Activated CD8-positive, alpha-beta memory T cell treated with anti-CD3 and anti-CD28 coated beads, Interleukin-2, amount 50 U/mL, for 48 hours (primary cell): ENCODE measurements at places on chromosomes 4 and X.

DNA sequence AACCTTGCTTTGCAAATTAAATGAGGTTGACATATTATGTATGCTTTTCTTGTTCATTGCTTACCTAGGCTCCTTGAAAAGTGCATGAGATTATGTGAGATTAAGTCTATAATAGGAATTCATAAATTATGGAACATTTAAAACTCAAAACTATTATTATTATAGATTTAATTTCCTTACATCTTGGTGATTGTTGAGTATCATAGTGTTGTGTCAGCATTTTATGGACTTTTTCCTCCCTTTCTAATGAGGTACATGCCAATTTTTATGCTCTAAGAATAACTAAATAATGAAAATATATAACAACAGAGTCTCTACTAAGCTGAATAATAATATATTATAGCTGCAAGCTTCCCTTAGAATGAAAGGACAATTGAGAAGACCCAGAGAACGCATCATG, 848.8 kb upstream of the AADAT start:
- no peak for DNase-seq

- DNase-seq: no peak
Observed at GRCh38 chrX:131262200-131262599, 26.9 kb downstream of the IGSF1 start.

DNA sequence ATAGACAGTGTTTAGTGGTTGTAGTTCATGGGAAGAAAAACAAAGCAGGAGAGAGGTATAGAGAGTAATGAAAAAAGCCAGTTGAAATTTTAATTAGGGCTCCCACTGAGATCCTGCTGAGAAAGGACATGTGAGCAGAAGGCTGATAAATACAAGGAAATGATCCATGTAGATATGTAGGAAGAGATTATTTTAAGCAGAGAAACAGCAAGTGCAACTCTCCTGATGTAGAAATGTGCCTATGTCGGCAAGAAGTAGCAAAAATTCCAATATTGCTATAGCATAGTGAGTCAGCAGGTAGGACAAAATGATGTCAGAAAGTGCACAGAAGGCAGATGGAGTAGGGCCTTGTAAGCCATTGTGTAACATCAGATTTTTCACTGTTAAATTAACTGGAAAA, 1027.3 kb downstream of the PCDH18 start:
- DNase-seq: no peak

DNA sequence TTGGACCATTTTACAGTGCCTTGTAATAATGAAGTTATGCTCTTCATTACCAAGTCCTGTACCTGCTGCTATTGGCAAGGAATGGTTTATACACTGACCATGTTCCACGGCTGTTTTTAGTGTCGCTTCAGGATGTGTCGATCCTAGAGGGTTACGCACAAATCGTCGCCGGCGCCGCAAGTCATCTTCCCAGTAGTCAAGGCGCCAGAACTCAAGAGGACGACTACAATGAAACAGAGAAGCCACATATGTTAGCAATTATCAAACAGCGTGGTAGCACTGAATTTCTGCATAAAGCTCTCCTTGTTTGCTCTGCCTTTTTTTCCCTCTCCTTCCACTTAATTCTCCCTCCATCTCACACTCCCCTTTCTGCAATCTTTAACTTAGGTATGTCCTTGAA, 17.0 kb downstream of the MAB21L2 start:
- DNase-seq: no peak

DNA sequence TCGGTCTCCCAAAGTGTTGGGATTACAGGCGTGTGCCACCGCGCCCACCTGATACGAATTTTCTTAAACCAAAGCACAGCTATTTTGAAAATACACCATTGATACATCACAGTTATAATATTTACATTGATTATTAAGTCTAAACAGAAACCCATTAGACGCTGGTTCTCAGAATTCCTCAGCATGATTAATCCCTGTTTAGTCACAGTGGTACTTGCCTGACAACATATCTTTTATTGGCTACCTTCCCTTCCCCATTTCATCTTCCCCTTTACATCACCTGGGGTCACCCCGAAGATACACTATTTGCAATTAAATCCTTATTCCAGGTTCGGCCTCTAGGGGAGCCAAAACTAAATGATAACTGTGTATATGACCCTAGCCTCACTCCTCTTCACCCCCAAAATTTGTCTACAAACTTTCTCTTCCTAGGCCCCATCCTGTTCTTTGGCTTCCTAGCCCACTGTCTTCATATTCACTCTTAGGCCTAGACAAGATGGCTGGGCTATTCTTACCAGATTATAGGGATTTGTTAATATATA, 36.8 kb upstream of the IL1RAPL1 start:
- no peak for DNase-seq

- no peak for DNase-seq
Observed at GRCh38 chr4:140163029-140163810, 9.2 kb upstream of the MAML3 start.

GRCh38 chr4:175716961-175717360, 95.1 kb downstream of the GPM6A start:
- DNase-seq: no peak

DNA sequence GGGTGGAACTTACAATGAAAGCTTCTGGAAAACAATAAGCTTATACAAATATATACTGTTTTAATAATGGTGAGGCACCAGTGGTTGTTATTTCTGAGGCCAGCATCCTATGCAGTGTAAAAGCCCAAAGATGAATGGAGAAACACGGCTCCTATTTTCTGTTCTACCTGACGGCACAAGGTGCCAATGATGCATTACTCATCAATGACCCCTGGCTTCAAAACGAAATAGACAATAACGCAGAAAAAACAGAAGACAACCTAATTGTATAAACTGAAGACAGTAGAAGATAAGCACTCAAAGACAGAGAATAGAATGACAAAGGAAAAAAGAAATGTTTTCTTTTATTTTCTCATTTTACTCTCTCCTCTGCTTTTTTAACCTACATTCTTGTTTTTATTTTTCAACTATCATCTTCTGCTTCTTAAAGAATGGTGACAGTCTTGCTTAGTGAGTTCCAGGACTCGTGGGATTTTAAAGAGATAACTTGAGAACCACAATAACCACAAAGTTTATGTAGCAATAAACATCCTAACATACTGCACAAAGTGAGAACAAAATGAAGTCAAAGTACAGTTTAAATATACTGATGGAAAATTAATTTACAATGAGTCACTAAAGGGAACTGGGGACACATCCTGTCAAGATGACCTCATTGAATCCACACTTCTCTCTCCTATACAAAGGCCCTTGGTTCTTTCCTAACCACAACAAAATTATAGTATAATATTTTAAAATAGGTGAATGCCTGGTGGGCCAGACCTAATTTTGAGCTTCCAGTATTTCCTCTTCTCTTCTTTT, 169.8 kb downstream of the BTC start:
- no peak for DNase-seq

DNA sequence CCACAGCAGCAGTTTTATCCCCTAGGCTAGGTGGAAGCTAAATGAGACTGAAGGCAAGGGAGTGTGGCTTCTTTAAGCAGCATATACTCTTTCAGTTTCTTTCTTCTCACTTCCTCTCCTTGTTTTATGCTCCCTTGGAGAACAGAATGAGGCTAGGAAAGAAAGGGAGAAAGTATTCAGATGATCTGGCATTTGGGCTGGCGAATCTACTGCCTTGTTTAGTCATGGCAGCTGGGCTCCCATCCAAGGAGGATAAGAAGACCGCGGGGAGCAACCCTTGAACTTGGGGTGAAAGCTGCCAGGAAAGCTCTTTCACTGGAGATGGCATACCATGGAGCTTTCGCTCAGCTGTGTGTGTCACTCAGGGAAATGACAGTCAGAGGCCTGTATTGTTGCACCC, 72.1 kb downstream of the ARHGEF38 start:
- no peak for DNase-seq

- no peak for DNase-seq
Observed at GRCh38 chrX:108359806-108360602, 78.2 kb downstream of the COL4A6 start.
